ENCODE measurements at places on chromosomes 12 and 14.

GRCh38 chr14:85947461-85948139 is 417.7 kb downstream of the FLRT2 start:
- no peak for DNase-seq

DNA sequence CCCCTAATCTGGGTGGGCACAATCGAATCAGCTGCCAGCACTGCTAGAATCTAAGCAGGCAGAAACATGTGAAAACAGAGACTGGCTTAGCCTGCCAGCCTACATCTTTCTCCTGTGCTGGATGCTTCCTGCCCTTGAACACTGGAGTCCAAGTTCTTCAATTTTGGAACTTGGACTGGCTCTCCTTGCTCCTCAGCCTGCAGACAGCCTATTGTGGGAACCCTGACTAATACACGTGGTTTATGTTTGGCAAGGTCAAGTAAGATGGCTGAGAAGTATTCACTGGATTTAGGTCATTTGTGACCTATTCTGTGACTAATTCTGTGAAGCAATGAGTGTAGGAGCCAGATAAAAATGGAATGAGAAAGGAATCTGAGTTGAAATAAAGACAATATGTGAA is 11.0 kb downstream of the GPR135 start:
- no peak for DNase-seq

DNA sequence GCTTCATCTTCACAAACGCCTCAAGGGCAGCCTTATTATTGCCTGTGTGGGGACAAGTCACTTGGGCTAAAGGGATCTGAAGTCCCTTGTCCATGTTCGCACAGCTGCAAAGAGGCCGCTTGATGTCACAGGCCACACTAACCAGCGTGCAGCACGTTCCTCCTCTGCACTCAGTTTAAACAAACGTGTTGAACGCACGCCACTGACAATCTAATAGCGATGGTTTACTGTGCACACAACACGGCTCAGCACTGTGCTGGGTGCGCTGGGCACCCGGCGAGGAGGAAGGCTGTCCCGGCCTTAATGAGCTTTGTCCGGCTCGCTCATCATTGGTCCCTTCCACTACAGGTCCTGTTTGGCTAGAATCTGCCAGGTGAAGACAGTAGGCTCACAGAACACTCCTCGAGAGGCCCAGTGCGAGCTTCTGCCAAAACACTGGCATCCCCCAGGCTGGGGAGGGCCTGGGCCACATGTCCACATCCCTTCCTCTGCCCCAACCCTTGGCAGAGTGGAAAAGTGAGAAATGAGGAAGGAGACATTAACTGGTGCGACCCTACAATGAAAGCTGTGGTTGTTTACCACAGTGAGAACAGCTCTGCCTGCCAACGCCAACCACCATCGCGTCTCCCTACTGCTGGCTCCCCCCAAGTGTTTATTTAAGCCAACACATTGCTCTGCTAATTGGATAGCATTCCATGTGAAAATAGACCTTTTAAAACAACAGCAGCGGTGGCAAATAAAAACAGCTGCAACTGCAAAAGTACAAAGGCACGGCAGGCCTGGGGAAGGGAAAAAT is 113.2 kb downstream of the RBM19 start:
- no peak for DNase-seq

- DNase-seq, result no peak
Measured at GRCh38 chr14:101538878-101539277, 22.4 kb upstream of the DIO3 start.

- DNase-seq, result no peak
Measured at GRCh38 chr12:42855362-42855950, 265.9 kb upstream of the PRICKLE1 start.

GRCh38 chr12:130916241-130916911 is 37.3 kb upstream of the ADGRD1 start:
- DNase-seq, result no peak

GRCh38 chr12:13102461-13103195 is 839 bp downstream of the GSG1 start:
- DNase-seq, result no peak

DNA sequence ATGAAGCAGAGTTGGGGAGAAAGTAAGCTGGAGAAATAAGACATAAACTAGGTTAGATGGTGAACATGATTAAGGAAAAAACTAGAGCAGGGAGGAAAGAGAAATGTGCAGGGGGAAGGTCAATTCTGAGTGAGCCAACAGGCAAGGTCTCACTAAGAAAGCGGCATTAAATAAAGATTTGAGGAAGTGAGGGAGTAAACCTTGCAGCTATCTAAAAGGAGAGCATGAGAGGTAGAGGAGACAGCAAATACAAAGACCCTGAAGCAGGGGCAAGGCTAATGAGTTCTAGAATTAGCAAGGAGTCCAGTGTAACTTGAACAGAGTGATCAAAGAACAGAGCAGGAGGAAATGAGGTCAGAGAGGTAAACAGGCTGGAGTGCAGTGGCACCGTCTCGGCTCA is 4.4 kb upstream of the SOCS2 start:
- no peak for DNase-seq

DNA sequence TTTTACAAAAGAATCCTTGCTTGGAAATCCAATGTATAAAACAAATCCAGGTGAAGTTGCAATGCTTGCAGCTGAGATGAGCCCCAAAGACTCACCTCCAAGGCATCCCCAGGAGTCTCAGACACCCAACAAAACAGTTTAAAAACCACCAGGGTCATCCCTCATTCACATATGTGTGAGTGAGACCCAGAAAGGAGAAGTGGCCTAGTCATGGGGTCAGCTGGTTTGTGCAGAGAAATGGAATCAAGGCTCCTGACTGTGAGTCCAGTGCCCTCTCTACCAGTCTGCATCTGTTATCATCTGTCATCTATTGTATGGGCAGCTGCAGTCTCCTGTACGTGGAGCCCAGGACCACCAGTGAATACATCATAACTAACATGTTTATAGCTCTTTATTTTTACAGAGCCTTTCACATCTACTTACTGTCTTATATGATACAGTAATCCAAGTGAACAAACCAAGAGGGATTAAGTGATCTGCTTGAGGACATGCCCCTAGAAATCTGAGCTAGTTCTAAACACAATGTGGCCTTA is 27.1 kb downstream of the PLEKHG7 start:
- DNase-seq, result no peak

GRCh38 chr14:93936245-93936644 is 9.1 kb downstream of the FAM181A start:
- no peak for DNase-seq

DNA sequence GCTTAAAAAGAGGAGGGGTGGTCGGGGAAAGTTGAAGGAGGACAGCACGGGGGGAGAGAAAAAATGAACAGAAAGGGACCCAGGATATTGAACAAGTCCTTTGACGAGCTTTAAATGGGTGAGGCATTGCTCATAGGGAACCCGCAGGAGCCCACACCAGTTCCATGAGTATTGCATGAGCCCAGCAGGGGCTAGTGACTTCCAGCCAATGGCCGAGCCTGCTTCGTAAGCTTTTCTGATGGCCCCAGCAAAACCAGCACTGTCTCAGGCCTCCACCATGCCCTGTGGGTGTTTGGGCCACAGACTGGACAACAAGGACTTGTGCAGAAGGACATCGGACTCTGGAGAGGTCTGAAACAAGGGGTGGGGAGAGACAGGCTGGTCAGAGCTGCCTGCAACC is 109.5 kb downstream of the ZFP36L1 start:
- DNase-seq, result no peak

GRCh38 chr12:51200806-51201205 is 17.1 kb downstream of the POU6F1 start:
- no peak for DNase-seq

DNA sequence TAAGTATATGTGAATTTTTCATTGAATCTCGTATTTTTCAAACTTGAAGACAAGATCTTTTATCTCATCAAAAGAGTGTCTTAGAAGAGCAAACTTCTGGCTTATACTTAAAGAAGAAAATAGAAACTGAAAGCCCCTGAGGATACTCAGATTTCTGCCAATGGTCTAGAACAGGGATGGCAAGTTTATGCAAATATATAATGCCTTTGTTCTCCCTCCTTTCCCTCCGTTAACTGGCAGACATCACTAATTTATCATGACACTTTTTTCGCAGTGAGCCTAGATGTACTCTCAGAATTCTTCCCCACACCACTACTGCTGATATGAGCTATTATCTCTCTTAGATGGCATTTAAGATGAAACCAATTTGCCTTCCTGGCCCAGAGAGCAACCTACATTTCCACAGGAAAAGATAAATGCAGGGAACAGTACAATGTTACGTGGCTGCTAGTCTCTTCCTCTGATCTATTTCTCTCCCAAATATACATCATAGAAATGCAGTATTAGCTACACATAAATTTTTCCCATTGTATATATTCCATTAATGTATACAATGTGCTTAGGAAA is 40.0 kb upstream of the DAAM1 start:
- DNase-seq, result no peak

DNA sequence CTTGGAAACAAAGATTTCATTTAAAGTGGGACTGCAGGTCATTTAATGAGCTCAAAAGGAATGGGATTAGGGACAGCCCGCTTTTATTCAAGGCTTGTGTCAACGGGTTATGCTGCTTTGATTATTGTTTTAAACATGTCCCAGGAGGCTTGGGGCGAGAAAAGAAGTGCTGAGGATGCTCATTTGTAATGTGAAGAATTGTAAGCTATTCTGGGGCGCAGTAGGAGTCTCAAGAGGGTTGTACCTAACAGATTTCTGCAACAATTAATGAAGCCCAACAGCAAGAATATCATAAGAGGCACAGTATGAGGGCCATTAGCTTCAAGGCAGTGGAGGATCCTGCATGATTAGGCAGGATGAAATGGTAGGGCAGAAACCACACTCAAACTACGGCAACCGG is 122.5 kb downstream of the KTN1 start:
- DNase-seq, result no peak

DNA sequence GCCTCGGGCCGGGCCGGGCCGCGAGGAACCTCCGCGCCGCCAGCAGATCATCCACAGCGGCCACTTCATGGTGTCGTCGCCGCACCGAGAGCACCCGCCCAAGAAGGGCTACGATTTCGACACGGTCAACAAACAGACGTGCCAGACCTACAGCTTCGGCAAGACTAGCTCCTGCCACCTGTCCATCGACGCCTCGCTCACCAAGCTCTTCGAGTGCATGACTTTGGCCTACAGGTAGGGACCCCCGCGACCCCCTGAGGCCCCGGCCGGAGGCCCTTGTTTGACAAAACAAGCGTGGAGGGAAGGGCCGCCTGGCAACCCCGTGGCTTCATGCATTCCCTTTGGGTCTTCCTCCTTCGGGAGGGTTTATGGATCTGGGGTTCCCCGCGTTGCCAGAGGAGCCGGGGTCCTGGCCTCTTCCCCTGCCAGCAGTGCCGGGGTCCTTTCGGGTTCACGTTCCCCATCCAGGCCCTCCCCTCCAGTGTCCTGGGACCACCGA is 526 bp downstream of the MLXIP start:
- peak; percentile 33 for DNase-seq

GRCh38 chr12:49897276-49897675 is 6.4 kb downstream of the FAIM2 start:
- DNase-seq, result no peak

- no peak for DNase-seq
Measured at GRCh38 chr14:39593377-39593776, 161.1 kb upstream of the FBXO33 start.

GRCh38 chr14:88960496-88960895 is 136.0 kb downstream of the TTC8 start:
- no peak for DNase-seq

- no peak for DNase-seq
Measured at GRCh38 chr12:29638528-29638927, 141.0 kb upstream of the OVCH1 start.

- DNase-seq, result no peak
Measured at GRCh38 chr12:79973801-79974200, 38.9 kb upstream of the PPP1R12A start.

DNA sequence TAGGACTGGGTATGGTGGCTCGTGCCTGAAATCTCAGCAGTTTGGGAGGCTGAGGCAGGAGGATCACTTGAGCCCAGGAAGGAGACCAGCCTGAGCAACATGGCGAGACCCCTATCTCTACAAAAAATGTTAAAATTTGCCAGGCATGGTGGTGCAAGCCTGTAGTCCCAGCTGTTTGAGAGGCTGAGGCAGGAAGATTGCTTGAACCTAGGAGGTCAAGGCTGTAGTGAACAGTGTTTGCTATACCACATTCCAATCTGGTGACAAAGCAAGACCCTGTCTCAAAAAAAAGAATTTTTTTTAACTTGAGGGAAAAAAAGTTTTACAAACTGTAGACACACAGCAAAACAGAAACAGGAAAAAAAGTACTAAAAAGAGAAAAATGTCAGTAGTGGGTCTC is 2.3 kb upstream of the MAP3K9 start:
- DNase-seq, result no peak

DNA sequence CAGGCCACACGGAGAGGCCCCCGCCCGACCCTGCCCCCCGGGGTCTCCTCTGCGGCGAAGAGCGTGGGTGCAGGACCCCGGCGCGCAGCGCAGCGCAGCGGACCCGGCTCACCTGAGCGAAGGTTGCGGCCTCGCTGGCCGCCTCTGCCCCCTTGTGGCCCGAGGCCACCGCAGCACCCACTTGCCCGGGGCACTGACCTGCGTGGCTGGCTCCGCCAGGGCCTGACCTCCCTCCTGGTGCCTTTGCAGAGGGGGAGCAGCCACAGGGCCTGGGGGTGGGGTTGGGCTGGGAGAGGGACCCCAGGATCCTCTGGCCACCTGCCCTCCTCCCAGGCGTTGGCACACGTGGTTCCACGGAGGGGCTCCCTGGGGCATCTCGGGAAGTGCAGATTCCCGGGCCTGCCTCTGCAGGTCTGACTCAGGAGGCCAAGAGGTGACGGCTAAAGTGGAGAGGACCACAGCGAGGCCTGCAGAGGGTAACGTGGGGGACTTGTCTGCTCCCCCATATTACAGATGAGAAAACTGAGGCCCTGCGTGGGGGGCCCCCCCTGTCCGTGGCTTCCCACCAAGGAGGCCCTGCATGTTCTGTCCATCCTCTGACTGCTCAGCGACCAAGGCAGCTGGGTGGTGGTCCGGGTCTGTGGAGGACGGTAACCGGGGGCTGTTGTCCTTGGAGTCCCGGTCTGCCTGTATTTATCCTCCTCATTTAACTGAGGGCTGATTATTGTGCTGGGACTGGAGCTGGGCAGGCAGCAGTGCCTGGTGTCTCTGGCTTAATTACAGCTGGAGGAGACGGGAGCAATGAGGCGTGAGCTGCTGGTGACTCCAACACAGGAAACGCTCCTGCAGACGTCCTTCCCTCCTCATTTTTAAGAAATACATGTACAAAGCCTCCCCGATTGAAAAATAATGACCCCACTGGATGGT is 67.9 kb upstream of the BEGAIN start:
- DNase-seq, result peak; percentile 55

DNA sequence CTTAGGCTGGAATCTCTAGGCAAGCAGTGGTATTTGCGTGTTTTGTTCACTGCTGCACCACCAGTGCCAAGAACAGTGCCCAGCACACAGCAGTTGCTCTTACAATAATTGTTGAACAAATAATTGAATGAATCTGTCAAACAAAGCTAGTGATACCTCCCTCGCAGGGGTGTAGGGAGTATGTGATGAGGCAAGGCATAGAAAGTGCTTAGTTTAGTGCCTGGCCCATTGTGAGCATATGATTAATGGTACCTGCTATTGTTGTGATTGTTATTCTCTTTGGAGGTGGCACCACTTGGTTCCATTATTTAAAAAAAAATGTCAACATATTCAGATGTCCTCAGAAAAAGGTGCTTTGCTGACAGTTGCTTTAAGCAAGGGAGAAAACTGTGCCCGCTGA is 210.1 kb upstream of the TBX3 start:
- no peak for DNase-seq
